ENCODE measurements at places on chromosomes 3 and 15.

- no peak for DNase-seq
Observed at GRCh38 chr3:49606427-49606826, 52.1 kb downstream of the BSN start.

- DNase-seq, result no peak
Observed at GRCh38 chr15:71330638-71331162, 215.4 kb downstream of the THSD4 start.

DNA sequence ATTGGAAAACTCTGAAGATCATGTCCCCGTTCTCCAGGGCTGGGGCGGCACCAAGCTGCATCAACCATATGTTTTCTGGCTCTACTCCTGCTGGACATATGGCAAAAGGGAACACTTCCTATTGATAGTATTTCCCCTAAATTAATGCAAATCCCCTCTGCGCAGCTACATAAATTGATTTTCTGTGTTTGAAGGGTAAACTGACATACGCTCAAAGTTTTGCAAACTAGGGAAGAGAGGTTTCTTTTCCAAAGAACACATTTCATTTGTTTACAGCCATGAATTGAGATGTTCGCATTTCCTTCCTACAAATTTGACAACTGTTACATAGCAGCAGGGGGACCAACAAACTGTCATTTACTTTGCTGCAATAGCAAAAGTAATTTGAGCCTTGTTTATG is 35.9 kb downstream of the CTXND1 start:
- DNase-seq, result no peak

GRCh38 chr3:55676643-55677042 is 189.5 kb upstream of the WNT5A start:
- no peak for DNase-seq

- no peak for DNase-seq
Observed at GRCh38 chr3:49927798-49928197, 1.8 kb downstream of the MON1A start.
